ENCODE measurements at places on chromosomes 3 and 15.

DNA sequence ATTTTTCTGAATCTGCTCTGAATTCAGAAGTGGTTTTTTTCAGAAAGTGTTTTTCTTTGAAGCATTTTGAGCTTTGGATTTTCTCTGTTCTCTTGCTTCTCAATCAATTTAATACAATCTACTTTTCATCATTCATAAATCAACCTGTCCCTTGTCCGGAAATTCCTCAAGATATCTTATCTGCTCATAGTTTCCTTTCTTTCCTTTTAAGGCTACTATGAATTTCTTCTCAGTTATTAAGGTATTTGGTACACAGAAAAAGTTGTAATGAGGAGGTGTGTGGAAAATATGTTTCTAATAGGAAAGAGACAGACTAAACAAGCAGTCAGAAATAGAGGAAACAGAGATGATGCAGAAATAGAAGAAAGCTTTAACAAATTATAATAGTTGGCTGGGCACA, 14.4 kb downstream of the CGGBP1 start:
- DNase-seq: no peak

DNA sequence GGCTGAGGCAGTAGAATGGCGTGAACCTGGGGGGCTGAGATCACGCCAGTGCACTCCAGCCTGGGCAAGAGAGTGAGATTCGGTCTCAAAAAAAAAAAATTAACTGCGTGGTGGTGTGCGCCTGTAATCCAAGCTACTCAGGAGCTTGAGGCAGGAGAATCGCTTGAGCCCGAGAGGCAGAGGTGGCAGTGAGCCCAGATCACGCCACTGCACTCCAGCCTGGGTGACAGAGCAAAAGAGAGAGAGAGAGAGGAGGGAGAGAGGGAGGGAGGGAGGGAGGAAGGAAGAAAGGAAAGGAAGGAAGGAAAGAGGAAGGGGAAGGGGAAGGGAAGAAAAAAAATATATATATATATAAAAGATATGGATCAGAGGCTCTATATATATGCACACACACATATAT, 6.0 kb downstream of the TM4SF19 start:
- no peak for DNase-seq

GRCh38 chr3:101963902-101964362, 114.6 kb downstream of the NFKBIZ start:
- DNase-seq: no peak

DNA sequence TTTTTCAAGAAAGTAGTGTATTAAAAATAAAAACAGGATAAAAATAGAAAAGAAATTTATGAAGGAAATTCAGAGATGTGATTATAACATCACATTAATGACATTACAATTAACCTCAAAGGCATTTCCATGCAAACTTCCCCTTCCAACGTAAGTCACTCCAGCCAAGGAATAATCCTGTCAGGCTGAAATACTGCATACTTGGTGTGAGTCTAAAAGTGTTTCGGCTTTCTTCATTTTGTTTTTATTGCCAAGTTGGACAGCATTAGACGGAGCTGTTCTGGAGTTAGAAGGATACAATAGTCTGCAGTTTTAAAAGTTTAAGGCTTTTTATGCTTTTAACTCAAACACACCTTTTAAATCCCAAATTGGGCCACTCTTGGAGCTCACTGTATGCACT, 435.0 kb downstream of the MECOM start:
- DNase-seq: no peak

DNA sequence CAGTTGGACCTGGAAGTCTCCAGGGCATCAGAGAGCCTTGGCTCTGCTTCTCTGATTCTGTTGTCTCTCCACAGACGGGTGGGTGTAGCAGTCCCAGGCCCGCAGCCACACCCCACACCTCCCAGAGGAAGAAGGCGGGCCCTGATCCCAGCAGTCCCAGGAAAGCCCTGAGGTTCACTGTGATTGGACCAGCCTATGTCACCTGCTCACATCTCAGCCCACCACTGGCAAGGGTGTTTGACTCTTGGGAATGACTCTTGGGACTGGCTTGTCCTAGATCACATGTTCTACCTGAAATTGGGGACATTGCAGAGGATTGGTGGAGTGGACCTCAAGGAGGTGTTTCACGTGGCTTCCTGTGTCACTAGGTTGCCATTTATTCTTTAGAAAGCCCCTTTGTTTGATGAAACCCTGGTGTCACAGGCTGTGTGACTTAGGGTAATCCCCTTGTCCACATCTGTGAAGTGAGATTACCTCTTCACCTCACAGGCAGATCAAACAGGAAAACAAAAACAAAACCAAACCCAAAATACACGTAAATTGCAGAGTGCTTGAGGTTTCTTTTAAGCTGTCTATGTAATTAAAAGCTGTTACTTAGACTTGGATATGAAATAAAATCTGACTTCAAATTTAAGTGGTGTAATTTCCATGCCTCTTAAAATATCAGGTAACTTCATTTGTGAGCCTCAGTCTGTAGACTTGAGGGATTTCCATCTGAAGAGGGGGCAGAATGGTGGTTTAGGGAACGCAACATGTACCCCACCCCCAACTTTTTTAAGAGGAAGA, 26.7 kb downstream of the FLNB start:
- DNase-seq: no peak

- DNase-seq: no peak
These were observed 206.6 kb downstream of the UACA start for GRCh38 chr15:70556779-70557178.

- no peak for DNase-seq
These were observed 210.6 kb downstream of the ARPP21 start for GRCh38 chr3:35849963-35850362.

- no peak for DNase-seq
These were observed 13.7 kb upstream of the SERPINI2 start for GRCh38 chr3:167487556-167487955.

GRCh38 chr15:83992324-83993031, 243.1 kb upstream of the GOLGA6L4 start:
- DNase-seq: no peak

DNA sequence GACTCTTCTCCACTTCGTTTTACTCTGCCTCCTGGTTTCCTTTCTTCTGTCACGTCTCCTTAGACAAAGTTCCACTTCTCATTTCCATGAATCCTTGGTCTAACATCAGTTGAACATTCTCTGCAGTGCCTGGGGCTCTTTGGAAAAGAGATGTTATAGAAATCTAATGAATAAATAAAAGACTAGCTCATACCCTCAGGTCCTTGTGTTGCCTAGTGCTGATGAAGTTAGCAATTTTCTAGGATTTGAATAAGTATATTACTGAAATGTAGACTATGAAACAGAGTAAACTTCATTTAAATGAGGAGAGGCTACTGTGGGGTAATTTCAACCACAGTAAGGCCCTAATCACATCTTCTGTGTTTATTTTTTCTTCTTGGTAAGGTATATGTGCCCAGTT, 146.9 kb upstream of the CADPS start:
- DNase-seq: no peak

DNA sequence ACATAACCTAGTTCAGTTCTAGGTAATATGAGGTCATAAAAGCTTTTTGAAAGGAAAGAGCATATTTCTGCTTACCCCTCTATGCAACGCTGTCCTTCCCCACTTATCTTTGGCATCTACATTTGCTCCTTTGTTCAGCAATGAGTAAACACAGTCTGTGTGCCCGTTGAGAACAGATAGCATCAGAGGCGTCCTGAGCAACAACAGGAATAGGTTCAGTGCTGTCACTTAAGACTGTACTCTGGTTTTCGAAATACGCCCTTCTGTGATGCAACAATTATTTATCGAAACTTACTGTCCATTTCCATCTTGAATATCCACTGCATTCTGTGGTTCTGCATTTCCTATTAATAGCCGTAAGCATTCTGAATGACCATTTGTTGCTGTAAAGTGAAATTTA, 84.4 kb downstream of the BTD start:
- no peak for DNase-seq

DNA sequence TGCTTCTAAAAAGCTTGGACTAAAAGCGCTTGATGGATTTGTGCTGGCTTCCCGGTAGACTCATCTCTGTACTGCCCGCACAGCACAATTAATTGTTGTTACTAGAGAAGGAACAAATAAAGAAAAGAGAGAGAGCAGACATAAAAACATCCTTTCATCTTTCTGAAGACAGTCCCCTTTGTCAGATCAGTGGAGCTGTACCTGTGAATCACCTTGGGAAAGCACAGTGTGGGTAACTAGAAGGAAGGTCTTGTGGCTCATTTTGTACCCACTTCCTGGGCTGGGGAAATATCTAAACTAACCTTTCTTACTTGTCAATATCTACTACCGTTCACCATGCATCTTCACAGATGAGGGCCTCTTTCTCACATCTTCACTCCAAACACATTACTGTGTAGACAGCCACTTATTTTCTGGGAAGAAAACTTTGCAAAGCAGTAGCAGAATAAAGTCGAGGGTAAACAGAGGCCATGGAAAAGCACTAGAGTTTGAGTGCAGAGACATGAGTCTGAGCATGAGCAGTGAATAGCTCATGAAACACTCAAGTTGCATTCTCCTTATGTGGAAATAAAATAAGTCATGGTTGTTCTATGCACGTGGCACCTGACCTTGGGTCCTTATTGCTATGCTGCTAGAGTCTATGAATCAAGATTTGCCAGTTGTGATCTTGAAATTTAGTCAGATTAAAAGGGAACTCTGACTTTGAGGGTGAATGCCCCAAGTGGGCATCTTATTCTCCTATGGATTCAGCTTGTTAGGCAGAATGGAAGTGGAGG, 169.3 kb downstream of the LPP start:
- DNase-seq: no peak

DNA sequence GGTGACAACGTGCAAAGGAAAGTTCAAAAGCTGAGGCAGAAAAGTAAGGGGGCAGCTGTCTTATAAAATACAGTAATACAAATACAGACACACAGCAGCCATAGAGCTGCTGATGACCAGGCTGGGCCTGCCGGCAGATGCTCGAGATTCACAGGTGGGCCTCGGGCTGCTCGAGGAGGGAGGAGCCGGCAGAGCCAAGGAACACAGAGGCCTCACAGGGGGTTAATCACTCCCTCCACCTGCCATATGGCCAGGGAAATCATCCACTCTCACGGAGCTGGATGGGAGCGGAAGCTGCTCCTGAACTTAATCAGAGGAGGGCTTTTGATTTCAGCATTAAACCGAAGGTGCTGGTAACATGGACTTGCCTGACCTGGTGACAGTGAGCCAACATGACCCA, 29.6 kb upstream of the MGLL start:
- peak; percentile 93 for DNase-seq

DNA sequence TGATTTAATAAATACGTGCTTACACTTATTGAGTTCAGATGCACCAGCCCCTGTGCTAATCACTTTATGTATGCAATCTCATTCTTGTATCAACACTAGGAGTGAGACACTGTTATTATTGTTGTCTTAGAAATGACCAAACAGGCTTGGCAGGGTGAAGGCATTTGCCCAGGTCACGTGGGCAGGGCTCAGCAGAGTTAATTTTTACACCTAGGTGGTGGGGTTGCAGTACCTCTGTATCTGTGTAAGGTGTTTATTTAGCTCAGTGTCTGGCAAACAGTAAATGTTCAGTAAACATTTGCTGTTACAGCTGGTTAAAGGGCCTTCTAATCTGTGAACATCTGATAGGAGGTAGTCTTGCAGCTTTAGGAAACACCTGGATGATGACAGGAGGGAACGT, 200.0 kb downstream of the CACNA2D3 start:
- DNase-seq: no peak

GRCh38 chr15:89835176-89835564, 20.5 kb upstream of the ANPEP start:
- DNase-seq: no peak

DNA sequence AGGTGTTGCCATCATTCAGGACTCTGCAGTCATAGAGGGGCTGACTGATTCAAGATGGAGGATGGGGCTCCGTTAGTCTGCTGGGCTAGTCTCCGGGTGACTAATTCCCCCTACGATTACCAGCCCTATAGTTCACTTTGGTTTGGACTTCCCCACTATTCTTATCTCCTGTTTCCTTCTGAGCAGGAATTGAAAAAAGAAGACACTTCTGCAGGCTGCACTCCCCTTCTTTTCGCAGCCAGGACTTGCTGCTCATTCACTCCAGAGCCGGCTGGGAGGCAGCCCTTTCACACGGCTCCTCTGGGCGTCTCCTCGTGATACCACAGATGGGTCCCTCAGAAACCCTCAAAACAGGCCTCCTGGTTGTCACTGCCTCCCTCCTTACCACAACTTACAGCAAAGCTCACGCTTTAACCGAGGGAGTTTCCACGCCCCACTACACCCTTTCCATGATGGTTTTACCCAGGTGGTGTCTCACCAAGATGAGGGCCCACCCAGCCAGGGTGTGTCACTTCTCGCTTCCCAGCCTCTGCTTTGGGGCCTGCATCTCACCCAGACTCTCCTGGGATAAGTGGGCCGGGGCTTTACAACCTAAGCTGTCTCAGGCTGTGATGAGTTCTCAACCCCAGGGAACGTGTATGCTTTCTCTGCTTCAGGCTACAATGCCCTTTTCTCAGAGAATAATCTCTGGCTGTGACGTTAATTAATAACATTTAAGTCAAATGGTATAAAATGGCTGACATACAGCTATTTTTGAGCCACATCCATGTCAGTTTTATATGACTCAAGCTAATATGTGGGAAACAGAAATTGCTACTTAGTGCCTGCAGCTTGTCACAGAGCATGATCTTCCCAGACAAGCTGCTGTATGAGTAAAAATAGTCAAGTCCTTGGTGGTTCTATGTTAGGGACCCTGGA, 11.9 kb downstream of the CX3CR1 start:
- DNase-seq: no peak

DNA sequence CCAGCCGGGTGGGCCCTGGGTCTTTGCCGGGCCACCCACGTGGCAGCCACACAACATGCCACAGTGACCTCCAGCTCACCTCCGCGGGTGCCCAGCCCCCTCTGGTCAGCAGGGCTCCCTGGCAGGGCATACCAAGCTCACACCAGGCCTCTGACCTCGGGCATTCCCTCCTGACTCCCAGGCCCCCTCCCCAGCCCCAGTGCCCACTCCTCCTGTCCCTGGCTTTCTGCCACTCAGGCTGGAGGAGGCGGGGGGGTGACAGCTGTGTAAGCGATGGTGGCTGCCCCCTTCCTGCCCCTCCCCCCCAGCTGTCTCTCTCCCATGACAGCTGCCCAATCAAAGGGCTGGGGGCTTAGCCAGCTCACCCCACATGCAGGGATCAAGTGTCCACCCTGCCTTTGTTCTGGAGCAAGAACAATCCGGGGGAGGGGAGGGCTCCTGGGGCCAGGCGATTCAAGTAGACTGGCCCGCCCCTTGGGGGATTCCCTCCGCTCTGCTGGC, 3.3 kb downstream of the PCBP4 start:
- DNase-seq: peak; percentile 36

GRCh38 chr3:107524326-107524840, 1.6 kb downstream of the BBX start:
- peak; percentile 41 for DNase-seq
